HT-29 (cell line): ENCODE measurements at places on chromosomes 11 and 22. TPM values are rescaled to one million over a fixed set of nuclear protein-coding genes. Genes with fewer than 3 reads are reported as not detected.

The DBX1 gene
- not detected in 2 replicates for total RNA-seq

The SUSD2 gene
- total RNA-seq: 1.1 and 1.2 TPM in 2 replicates

The PLEKHA7 gene
- 57.5 and 70.8 TPM in 2 replicates for total RNA-seq

- DNase-seq: no peak
Measured at GRCh38 chr22:28514321-28514821, 165.3 kb downstream of the TTC28 start.

DNA sequence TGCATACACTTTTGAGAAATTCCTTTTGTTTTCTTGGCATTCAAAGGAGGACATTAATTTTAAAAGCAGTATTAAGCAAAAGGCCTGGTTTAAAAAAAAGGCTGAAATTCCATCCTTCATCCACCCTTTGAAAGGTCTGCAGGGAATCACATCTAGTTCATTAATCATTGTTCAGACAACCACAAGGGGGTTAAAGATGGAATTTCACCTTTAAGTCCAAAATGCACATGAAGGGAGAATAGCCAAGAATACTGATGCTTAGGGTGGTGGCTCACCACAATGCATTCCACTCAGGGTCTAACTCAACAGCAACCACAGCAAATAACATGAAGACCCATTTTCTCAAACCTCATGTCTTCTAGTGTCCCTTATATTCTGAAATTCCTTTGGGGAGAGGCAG lies 256.9 kb downstream of the CADM1 start:
- DNase-seq: no peak

DNA sequence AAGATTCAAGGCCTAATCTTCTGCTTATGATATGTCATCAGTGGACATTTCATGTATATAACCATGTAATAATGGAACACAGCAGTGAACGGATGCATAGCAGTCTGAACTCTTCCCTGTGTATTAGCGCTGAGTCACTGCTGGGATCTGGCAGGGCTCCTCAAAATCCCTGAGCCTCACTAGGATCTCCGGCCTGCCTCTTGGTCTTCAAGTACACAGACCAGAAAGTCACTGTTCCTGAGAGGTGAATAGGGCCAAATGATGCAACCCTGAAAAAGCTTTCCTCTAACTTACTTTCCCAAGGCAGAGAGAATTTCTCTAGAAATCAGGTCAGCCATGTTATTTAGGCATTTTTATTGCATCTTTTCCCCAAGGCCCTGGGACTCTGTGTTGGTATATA lies 35.0 kb downstream of the POU2AF1 start:
- no peak for DNase-seq

The MUC2 gene
- total RNA-seq: 6.9 and 9.1 TPM in 2 replicates

GRCh38 chr11:103055221-103055890 lies 36.6 kb downstream of the DCUN1D5 start:
- DNase-seq: peak; percentile 60

- DNase-seq: peak; percentile 77
Measured at GRCh38 chr11:67293090-67293489, 4.0 kb downstream of the ANKRD13D start.

The ARL2 gene
- 103 and 104 TPM in 2 replicates for total RNA-seq

The CCDC89 gene
- total RNA-seq: 0.13 TPM in 1 of 2 replicates, not detected in the other
